ENCODE measurements at places on chromosomes 2 and 18.

DNA sequence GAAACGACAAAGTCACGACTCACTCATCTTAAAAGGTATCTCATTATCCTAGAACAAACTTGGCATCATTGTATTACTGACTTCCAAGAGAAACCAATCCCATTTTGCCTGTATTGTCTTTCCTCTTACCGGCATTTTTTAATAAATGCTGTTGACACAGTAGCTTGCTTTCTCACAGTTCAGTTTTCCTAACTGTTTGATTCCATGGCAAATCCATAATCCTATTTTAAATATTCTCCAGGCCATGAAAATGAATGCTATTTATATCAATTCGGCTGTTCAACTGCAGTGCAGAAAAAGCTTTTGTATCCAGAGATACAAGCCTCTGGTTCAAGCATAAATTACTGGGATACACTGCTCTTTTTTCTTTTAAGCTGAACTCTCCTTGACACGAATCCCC, 1241.9 kb downstream of the DPP10 start:
- DNase-seq, result no peak

GRCh38 chr2:64145119-64145518, 899 bp upstream of the PELI1 start:
- DNase-seq, result no peak

DNA sequence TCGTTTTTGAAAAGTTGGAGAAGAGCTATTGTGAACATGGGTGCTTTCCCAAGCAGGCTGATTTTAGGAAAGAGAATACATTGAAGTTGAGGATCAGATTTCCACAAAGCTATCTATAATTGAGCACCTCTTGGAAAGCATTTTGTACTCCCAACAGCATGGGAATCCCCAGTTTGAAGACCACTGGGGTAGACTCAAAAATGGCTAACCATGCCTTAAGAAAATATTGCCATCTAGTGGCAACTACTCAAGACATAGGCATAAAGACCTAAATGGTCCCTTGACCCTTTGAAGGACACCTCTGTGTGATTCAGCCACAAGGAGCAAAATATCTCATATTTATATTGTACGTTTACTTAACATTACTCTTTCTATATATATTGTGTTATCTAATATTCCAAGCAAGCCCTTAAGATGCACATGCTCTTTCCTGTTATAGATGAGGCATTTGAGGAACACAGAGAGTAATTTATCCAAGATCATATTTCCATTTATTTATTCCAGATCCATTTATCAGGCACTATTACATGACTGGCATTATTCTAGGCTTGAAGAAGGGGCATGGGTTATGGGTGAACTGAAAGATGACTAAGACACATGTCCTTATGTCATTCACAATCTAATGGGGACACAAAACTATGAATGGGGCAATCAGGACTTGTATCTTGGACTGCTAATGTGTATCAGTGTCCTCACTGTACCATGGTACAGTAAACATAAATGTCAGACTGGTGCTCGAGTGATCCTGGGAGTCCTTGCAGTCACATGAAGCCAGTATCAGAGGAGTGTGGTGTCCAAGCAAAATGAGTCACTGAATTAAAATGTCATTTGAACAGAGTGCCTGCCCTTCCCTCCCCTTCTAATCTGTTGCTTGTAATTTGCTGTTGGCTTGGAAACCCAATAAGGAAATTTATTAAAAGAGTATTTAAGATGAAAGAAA, 121.0 kb upstream of the XPO1 start:
- DNase-seq, result peak; percentile 73

- no peak for DNase-seq
Measured at GRCh38 chr2:73852020-73852419, 23.3 kb downstream of the STAMBP start.

DNA sequence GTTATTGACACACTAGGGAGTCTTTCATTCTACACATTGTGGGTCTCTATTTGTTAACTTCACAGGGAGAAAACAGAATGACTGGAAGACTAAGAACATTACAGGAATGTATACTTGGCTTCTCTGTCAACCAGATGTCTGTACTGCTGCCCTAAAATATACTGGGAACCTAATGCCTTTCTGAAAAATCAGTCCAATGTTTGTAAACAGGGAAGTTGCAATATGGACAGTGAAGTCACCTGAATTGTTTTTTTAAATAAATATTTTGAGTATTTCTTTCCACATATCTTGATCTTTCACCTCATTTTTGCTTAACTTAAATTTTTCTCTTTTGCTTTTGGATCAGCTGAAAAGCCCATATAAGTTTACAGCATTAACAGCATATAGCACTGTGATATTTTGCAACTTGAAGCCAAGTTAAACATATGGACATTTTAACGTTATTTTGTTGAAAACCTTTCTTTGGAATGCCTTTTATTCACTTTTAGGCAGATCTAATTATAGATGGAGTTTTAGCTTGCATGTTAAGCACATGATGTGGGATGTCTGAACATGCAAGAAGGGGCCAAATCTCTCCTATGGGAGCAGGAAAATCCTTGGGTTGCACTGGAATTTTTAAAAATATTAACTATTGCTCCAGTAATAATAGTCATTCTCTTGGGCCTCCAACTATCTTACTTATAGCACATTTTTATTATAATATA, 137.7 kb upstream of the TWIST2 start:
- DNase-seq, result no peak

DNA sequence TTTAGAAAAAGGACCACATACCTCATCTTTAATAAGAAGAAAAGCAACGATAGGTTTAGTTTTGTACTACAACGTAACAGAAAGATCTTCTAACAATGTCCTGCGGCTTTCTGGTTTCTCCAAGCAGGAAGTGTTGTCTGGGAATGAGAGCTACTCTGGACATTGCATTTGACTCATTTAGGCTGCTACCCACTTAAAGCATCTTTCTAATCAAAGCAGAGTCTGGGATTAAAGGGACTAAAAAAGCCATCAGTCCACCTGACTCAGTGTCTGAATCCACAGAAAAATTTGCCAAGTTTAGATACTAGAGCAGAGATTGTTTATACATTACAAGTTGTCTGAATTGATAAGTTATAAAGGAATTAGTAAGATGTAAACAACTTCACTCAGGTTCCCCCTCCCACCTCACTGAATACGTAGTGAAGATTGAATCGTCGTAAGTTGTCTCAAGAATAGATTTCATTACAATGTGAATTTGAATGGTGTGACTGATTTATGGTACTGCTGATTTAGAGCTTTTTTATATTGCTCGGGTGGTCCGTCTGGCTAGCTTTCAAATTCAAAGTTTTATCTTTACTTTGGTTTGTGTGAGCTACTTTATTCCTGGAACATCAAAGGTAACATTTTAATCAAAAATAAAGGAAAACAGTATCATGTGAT, 70.2 kb upstream of the SMIM21 start:
- DNase-seq, result no peak

DNA sequence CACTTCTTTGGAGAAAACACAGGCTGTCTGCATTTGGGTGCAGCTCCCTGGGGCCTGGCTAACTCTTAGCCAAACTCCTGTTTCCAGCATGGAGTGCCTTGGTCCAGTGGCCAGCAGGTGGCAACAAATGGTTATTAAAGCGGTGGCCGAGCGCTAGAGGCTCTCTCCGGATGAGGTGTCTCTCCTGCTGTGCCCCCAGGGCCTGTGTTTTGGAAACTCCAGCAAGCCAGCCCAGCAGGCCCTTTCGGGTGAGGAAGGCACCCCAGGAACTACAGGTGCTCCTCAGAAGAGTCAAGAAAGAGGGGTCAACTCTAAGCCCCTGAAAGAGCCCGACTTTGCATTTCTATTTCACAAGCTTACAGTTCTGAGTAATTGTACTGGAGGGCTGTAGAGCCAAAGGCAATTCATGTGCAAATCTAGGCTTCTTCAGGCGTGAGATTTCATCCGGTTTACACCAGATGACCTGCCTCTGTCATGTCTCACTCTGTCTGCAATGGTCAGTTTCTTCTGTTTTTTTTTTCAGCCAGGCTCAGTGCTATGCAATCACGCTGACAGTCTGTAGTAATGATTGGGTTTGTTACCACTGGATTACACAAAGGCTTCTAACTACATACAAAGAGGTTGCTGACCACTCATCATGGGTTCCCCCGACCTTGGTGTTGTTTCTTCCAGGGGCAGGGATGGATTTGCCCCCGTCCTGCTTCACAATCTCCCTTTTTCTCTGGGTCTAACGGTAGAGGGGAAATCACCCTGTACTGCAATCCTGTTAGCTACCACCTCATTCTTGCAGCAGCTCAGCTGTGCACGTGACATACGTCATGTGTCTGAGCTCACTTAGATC, 7.6 kb upstream of the CHRNA1 start:
- peak; percentile 56 for DNase-seq

DNA sequence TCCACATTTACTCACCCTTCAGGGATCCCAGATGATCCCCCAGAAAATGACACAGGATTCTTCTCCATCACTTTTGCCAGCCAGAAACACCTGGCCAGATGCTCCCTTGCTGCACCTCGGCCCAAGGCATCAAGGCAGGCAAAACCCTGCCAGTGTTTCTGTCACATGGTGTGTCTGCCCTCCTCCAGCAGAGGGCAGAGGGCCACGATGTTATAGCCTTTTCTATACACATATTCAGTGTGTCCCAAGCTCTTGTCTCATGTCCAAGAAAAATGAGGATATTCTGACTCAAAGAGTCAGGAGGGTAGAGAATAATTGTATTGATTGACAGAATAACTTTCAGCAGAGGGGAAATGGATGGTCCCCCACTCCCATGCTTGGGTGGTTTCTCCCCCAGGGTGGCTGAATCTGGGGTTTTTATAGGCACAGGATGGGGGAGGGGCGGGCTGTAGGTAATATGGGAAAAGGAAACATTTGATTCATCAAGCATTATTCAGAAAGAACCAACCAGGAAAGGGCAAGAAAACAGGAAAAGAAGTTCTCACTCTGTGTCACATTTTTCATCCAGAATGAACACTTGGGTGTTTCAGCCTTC, 933.9 kb downstream of the TRIB2 start:
- DNase-seq, result no peak

DNA sequence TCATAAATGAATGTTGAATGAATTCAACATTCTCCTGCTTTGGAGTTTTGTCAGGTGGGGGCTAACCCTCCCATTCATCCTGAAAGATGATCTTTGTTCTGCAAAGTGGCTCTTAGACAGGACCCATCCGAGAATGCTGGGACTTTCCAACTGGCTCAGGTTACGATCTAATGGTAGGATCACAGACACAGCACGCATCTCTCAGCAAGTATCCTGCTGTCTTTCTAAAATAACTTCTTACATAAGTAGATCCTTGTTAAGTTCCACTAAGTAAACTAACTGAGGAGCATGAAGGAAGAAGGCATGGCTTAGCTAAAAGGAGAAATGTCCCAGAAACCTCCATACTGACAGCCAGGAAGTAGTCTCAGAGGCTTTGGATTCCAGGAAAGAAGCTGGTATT, 23.7 kb downstream of the CYP27A1 start:
- DNase-seq, result peak; percentile 8

- DNase-seq, result no peak
Measured at GRCh38 chr2:9388199-9388681, 35.1 kb downstream of the ITGB1BP1 start.

GRCh38 chr2:97781981-97782380, 68.6 kb downstream of the ZAP70 start:
- DNase-seq, result no peak

DNA sequence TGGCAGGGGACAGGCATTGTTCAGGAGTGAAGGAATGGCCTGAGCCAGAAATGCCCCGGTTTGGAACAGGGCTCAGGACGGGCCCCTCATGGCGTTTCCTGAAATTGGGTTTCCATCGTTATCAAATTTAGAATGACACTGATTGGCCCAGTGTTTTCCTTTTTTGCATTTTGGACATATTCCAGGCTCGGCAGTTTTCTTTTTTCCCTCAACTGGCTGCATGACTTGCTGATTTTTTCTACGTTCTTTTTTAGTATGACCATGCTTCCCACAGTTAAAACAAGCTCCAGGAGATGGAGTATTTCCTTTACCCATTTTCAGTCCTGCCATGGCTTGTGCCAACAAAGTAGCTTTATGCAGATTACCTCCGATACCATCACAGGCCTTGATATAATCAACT, 20.4 kb upstream of the LYG2 start:
- no peak for DNase-seq

DNA sequence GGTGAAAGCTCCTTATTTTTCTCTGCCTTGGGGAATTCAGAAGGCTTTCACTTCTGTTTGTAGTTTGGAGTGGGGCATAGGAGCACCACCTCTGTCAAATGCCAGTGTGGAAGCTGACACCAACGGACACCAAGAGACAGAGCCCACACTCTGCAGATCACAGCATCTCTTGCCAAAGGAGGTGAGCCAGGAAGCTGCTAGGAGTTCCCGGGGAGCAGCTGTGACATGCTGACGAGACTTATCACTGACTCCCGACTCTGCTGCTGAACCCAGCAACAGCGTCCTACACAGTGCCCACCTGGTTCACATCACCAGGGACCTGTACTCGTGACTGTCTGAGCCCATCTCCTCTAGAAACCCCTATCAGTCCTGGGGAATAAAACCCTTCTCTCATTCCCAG, 8.1 kb downstream of the TEX51 start:
- no peak for DNase-seq

GRCh38 chr18:26215247-26215970, 10.8 kb upstream of the TAF4B start:
- DNase-seq, result no peak

GRCh38 chr2:109275120-109276012, 146.4 kb downstream of the SH3RF3 start:
- no peak for DNase-seq

DNA sequence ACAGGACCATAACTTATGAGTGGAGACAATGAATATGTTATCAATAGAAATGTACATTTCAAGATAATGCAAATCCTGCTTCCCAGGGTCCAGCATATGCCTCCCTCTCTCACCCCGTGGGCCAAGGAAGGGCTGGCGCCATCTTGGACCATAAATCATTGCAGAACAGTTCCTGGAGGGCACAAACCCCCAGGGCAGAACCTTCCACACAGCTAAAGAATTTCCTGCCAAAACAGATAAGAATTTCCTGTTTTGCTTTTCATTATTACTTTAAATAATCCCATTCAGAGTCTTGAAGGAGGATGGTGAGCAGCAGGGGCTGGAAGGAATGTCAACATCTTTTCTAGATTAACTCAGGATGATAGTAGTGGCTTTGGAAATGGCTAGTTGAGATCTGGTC, 53.7 kb downstream of the EHD3 start:
- no peak for DNase-seq

- no peak for DNase-seq
Measured at GRCh38 chr2:201150454-201151020, 32.4 kb upstream of the CASP10 start.

DNA sequence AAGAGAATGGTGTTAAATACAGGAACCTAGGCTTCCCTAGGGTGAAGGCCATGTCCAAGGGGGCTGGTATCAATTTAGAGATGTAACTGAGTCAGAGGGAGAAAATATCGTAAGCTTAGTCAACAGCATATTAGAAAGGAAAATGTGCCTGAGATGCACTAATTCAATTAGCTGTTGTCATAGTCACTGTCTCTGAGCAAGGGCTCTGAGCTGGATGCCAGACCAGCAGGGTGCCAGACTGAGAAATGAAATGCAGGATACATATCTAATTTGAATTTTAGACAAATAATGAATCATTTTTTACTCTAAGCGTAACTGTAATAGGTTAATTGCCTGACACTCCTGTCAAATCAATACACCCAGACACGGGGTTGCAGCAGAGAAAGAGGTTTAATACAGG, 11.4 kb upstream of the SLC35F6 start:
- no peak for DNase-seq

All from T47D (cell line).